ENCODE measurements at places on chromosomes 11 and 22.

DNA sequence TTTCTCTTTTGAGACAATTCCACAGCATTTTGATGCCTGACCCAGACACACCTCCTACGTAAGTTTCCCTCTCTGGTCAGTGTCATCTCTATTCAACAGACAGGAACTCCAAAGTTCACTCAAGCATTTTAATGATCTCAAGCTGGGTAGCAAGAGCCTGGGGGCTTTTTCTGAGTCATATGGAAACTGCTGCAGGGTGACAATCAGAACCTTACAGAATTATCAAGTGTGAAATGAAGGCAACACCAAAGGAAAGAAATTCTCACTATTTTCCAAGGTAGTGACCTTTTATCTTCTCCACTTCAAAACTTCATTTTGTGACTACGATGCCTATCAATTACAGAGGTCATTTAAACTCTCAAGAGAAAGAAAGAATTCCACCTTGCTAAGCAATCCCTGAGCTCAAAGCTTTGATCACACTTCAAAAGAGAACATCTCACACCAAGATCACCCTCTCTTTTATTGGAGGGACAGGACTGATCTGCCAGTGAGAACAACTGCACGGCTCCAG, 229.0 kb upstream of the ZC3H12C start:
- no peak for DNase-seq

DNA sequence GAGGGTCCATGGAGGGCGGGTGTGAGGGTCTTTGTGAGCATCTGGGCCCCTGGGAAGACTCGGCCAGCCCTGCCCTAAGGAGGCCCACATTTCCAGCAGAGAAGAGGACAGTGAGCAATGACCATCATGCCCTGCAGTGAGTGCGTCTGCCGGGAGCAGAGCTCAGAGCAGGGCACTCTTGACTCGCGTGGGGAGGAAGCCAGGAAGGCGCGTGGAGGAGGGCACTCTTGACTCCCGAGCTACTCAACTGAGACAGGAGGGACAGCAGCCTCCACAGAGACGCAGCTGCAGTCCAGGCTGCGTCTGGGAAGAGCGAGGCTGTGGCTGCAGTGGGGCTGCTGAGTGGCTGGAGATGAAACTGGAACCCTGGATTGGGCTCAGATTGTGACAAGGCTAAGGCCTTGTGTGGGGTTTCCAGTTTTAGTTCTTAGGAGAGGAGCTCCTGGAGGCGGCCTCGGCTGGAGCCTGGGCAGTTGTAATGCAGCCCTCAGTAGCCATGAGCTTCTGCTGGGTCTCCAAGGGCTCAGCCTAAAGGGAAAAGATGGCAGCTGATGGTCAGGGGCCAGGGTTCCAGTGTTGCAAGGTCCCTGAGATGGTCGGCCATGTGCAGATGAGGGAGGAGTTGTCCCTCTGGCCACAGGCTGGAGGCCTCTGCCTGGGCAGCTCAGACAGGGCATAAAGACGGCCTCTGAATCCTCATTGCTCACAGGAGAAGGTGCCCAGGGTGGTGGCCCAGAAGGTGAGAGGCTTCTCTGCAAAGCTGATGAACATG, 264.7 kb upstream of the B3GAT1 start:
- DNase-seq: no peak

GRCh38 chr22:31363885-31364465, 17.8 kb upstream of the PATZ1 start:
- DNase-seq: no peak

GRCh38 chr22:24175160-24175808, 6.0 kb upstream of the SUSD2 start:
- DNase-seq: peak; percentile 85

DNA sequence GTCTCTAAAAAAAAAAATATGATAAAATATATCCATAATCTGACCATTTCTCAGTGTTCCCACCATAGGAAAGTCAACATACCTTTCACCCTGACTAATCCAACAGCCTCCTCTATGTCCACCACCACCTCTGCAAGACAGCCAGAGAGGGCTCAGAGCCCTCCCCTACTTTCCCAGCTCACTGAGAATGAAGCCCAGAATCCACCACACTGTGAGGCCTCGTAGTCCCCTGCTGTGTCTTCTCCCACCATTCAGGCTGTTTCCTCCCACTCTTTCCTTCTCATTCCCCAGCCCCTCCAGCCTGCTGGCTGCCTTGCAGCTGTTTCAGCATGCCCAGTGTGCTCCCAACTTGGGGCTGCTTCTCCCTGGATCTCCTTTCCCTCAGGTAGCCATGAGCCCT, 27.0 kb downstream of the SGSM3 start:
- no peak for DNase-seq

GRCh38 chr11:34134765-34135164, 29.3 kb downstream of the NAT10 start:
- DNase-seq: no peak

- DNase-seq: no peak
These were observed 8.3 kb downstream of the PDHX start for GRCh38 chr11:34924714-34925113.

GRCh38 chr11:71330996-71331395, 78.6 kb upstream of the SHANK2 start:
- DNase-seq: peak; percentile 28

DNA sequence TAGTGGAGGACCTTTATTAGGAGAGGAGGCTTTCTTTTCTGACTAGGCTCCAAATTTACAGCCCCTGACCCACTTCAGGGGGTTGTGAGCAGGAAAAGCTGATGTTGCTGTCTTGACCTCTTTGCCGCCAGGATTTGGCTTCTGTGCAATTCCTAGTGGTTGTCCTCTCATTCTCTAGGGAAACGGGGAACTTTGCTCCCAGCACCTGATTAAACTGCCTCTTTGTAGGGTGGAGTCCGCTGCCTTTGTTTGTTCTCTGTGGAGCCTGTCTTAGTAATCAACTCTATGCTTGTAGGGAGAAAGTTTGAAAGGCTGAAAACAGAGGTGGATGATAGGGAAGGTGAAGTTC, 16.3 kb downstream of the CTNND1 start:
- DNase-seq: peak; percentile 83

DNA sequence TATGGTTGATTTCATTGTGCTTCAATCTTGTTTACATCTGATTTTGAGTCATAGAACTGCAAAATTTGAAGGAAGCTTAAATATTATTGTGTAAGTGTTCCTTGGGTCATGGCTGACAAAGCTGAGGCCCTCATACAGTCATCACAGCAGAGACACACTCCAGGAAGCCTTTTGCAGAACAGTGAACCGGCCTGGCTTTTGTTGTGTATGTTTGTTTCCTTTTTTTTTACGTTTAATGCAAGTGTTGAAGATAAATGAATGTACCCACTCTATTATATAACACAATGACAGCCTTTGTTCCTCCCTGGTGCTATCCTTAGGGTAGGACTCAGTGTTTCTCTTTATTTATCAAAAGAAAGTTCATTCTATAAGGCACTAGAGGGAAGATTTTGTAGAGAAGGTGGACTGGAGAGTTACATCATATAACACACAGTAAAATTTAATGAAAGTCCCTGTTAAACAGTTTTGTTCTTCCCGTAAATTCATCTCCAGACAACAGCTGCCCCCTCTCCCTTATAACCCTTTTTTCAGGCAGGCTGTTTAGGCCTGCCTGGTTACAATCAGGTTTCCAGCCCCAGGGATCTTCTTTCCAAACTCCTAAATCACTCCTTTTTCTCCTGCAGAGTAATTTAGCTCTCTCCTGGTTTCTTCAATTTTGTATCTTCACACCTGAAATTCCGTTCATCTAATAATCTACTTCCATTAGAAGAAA, 34.3 kb upstream of the CSTF3 start:
- no peak for DNase-seq

DNA sequence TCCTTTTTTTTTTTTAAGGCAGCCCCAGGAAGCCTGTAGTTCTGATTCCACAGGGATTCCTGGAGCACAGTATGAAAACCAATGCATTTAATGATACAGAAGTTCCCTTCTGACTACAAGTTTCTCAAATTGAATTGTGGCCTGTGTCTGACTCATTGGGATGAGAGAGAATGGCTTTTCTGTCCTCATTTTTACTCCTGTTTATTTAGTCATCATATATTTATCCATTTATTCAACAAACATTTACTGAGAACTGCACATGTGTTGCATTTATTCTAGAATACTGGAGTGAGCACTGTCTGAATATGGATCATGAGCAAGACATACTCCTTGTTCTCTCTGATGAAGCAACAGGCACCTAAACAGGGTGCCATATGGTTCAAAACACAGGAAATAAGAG, 231.2 kb downstream of the NTM start:
- DNase-seq: no peak

Data from Caco-2 (cell line).